ENCODE measurements at places on chromosomes 5 and 9.
A peak's percentile ranks its signal among the peaks of the same experiment; 100 is the strongest.

DNA sequence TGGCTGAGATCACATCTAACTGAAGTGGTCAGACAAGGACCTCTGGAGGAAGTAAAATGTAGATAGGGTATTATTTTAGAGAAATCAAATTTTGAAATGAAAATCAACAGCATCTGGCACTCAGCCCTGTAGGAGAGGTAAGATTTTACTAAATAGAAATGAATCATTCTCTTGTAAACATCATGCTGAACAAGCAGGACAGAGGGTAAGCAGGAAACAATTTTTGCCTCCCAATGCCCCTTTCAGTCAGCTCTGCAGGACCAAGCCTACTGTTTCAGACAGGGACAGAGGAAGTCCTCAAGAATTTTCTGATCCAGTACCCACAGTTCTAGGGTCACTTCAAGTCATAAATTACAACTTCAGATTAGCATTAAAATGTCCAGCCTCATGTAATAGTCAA lies 190.1 kb downstream of the ESM1 start:
- no peak for DNase-seq

- DNase-seq, result peak; percentile 82
Measured at GRCh38 chr5:53249529-53250200, 140.1 kb upstream of the MOCS2 start.

GRCh38 chr9:135614821-135615665 lies 24.3 kb downstream of the GLT6D1 start:
- no peak for DNase-seq

DNA sequence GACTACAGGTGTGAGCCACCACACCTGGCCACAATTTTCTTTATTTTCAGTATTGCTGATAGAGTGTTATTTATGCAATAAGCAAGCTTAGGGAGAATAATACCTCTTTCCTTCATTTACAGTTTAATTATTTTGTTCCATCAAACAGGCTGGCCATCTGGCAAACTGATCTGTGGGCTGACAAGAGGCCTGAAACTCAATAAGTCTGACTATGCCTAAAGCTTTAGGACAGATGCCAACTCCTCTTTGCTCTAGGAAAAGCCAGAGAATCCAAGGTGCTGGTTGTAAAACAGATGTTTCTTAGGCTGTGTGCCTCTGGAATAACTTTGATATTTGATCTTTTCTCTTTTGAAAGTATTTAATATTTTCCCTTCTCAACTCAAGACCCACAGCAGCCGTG lies 98.4 kb downstream of the TARS1 start:
- DNase-seq, result peak; percentile 27

GRCh38 chr9:107711542-107711941 lies 222.0 kb upstream of the KLF4 start:
- DNase-seq, result no peak

GRCh38 chr9:129027224-129027684 lies 877 bp downstream of the SH3GLB2 start:
- no peak for DNase-seq
